NT2/D1 (cell line): ENCODE measurements at places on chromosomes 6 and 20.

DNA sequence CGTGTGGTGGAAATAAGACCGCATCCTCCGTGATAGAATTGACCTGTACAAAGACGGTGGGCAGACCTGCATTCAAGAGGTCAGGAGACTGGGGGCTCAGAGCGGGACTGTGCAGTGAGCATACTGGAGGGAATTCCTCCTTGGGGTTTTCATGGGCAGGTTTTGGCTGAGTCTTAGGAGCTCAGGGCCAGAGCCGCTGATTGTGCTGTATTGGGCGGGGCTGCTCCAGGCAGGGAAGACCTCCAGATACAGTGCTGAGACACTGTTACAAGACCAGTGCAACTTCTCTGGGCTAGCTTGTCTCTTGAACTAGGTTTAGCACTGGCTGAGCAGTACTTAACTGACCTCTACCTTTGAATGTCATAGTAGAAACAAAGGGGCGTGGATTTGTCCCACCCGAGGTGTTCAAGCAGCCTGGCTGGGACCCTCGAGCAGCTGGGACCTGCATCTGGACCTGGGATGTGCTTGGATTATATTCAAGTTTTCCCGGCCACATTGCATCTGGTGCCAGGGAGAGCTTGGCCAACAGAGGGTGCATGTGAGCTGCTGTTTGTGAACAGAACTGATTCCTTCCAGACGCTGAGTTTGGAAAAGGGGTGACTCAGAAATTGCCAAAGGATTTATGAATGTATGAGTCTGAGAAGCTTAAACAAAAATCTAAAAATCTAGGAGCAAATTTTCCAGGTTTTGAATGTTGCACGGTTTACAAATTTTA, 33.4 kb upstream of the SLC22A1 start:
- DNase-seq, result peak; percentile 13

DNA sequence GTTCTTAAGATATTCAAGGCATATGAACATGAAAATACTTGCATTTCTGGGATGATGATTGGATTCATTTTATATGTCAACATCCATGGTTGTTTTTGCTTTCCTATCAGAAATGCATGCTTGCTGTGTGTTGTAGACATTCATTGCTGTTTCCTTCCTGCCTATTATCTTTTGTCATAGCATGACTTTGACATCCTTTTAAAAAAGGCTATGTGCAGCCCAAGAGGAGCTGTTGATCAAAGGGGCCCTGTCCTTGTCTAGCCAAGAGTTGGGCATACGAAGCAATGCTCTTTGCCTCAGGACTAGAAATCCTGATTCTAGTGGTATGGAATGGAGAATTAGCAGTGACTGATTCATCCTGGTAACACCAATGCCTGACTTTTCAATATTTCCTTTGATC, 143.1 kb downstream of the RNF144B start:
- DNase-seq, result no peak

- DNase-seq, result no peak
Measured at GRCh38 chr6:72825315-72825911, 203.5 kb downstream of the KCNQ5 start.

- no peak for DNase-seq
Measured at GRCh38 chr6:110337486-110337885, 20.7 kb downstream of the METTL24 start.

GRCh38 chr20:36236786-36237121, 476 bp downstream of the AAR2 start:
- DNase-seq, result no peak

GRCh38 chr6:137692806-137693205, 174.3 kb upstream of the TNFAIP3 start:
- DNase-seq, result no peak
